ENCODE measurements at places on chromosomes 7 and 10. TPM values are rescaled to one million over a fixed set of nuclear protein-coding genes. Genes with fewer than 3 reads are reported as not detected.
A peak's percentile ranks its signal among the peaks of the same experiment; 100 is the strongest.

PNLIPRP3 gene
- total RNA-seq, result 0.11 TPM

GIMAP7 gene
- total RNA-seq, result 12.4 TPM

GIMAP6 gene
- 67.3 TPM for total RNA-seq

ZPBP gene
- total RNA-seq, result 0.71 TPM

DYNC1I1 gene
- total RNA-seq, result 12.8 TPM

TMEM140 gene
- total RNA-seq, result 33.1 TPM

SKIDA1 gene
- 3.1 TPM for total RNA-seq

TEX47 gene
- 0.40 TPM for total RNA-seq

SFTPA2 gene
- 0.29 TPM for total RNA-seq

STN1 gene
- 37.1 TPM for total RNA-seq

DNA sequence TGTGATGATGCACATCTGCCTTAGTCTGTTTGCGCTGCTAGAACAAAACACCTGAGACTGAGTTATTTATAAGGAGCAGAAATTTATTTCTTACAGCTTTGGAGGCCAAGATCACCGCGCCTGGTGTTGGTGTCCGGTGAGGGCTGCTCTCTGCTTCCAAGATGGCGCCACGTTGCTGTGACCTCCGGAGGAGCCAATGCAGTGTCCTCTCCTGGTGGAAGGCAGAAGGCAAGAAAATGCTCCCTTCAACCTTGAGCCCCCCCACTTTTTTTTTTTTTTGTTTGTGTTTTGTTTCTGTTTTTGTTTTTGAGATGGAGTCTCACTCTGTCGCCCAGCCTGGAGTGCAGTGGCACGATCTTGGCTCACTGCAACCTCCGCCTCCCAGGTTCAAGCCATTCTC lies 16.0 kb upstream of the ACTR3B start:
- no peaks in the 10 kb centered on the region for H3K36me3 ChIP-seq
- no peaks in the 10 kb centered on the region for H3K27me3 ChIP-seq
- H3K27ac ChIP-seq, result no peak overlapping the region

- H3K27me3 ChIP-seq, result no peaks in the 10 kb centered on the region
- DNase-seq, result no peak
- no peak overlapping the region for H3K27ac ChIP-seq
- H3K4me1 ChIP-seq, result no peaks in the 10 kb centered on the region
- H3K36me3 ChIP-seq, result no peaks in the 10 kb centered on the region
- H3K4me3 ChIP-seq, result no peak overlapping the region
Observed at GRCh38 chr7:122588621-122589020, 110.3 kb downstream of the RNF133 start.

GRCh38 chr7:514651-515598 lies 4.7 kb downstream of the PDGFA start:
- H3K27me3 ChIP-seq, result no peaks in the 10 kb centered on the region
- H3K4me3 ChIP-seq, result no peak overlapping the region
- peaks cover 26% of the 10 kb centered on the region for H3K4me1 ChIP-seq

GRCh38 chr10:119371704-119372663 lies 164.6 kb downstream of the GRK5 start:
- H3K27ac ChIP-seq, result peak overlapping the region; percentile 73
- H3K4me1 ChIP-seq, result peaks cover 78% of the 10 kb centered on the region
- no peak for DNase-seq
- H3K36me3 ChIP-seq, result no peaks in the 10 kb centered on the region

- no peak overlapping the region for H3K4me3 ChIP-seq
- H3K4me1 ChIP-seq, result no peaks in the 10 kb centered on the region
- H3K27ac ChIP-seq, result no peak overlapping the region
- no peaks in the 10 kb centered on the region for H3K27me3 ChIP-seq
Observed at GRCh38 chr10:27399871-27400270, 104.2 kb upstream of the RAB18 start.

DNA sequence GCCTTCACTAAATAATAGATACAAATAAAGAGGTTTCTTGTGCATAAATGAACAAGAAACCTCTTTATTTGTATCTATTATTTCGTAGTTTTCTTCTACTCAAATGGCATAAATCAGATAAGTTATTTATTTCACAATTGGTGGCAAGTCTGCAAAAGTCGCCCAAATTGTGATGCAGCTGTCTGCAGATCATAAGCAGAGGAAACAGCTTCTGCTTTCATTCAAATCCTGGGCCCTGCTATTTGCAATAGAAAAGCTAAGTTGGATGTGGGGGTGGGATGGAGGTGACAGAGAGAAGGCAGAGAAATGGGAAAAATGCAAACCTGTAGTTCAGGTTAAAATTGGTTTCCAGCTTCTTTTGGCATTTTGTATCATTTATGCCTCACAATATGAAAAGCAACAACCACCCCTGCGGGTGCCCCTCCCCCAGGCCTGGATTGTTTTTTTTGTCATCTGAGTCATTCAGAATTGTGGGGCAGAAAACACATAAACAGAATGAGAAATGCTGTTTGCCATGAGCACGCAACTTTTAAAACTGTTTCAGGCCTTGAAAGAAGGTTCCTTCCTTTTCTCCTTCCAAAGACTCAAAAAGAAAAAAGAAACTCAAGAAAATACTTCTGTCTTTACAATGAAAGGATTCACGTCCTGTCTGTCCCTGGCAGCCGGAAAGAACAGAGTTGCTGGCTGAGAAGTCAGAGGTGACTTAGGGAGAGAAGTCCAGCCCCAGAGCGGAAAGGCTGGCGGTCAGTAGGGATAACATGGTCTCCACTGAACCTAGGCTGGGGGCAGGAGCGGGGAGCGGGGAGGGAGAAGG lies 132.9 kb downstream of the BAMBI start:
- H3K27ac ChIP-seq, result no peak overlapping the region
- H3K4me1 ChIP-seq, result no peaks in the 10 kb centered on the region
- H3K27me3 ChIP-seq, result no peaks in the 10 kb centered on the region
- no peak overlapping the region for H3K4me3 ChIP-seq
- DNase-seq, result no peak

DNA sequence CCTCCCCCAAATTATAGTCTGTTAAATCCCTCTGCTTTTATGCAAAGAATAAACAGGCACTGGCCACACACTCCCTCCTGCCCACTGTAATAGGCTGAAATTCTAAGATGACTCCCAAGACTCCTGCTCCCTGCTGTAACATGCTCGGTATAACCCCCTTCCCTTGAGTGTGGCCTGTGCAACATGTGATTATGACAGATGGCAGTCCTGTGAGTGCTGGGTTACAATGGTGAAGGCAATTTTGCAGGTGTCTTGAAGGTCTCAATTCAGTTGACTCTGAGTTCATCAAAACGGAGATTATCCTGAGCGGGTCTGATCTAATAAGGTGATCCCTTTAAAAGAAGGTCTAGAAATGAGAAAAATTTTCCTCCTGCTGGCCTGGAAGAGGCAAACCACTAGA lies 55.9 kb downstream of the CREB3L2 start:
- peaks cover 55% of the 10 kb centered on the region for H3K4me1 ChIP-seq
- no peak for DNase-seq
- no peak overlapping the region for H3K4me3 ChIP-seq
- H3K36me3 ChIP-seq, result no peaks in the 10 kb centered on the region
- H3K27ac ChIP-seq, result peak overlapping the region; percentile 60

DNA sequence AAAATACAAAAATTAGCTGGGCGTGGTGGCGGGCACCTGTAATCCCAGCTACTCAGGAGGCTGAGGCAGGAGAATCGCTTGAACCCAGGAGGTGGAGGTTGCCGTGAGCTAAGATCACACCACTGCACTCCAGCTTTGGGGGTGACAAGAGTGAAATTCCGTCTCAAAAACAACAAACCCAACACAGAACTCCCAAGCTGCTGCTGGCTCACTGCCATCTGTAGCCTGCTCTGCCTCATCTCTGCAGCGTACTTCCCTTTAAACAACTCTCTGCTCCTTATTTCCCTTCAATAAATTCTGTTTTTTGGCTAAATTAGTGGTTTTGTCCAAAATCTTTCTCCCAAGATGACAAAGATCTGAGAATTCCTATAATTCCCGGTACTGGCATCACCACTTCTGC lies 189.2 kb upstream of the GALNT17 start:
- H3K36me3 ChIP-seq, result no peaks in the 10 kb centered on the region
- H3K27ac ChIP-seq, result no peak overlapping the region
- H3K4me1 ChIP-seq, result no peaks in the 10 kb centered on the region
- DNase-seq, result no peak

DNA sequence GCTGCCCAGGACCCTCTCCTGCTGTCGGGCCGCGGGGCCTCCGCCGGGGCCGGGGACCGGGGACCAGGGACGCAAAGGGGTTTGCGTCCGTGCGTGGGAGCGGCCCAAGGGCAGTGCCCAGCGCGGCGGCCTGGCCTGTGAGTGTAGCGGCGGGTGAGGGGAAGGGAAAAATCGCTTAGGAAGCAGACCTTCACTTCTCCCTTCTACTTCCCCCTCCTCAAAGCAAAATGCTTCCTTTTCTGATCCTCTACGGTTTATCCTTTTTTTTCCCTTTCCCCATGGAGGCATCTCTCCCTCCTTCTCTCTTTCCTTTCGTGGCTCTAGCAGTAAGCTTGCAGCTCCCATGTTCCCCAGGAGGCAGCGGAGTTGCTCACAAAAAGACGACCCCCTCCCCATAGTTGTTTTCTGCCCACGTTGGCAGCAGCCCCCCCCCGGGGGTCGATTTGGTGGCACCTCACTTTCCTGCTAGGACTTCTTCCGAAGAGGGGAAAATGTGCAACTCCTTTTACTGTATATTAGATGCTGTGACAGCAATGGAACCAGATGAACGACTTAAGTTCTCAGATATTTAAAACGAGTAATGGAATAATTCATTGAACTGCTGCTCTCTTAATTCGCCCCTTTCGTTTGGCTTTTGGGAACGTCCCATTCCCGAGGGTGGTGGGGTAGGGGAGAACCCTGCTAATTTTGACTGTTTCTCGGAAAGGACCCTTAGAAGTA lies 724 bp downstream of the CAPZA2 start:
- peak; percentile 23 for DNase-seq
- H3K4me3 ChIP-seq, result peak overlapping the region; percentile 87
- H3K27me3 ChIP-seq, result no peaks in the 10 kb centered on the region

GRCh38 chr7:142787034-142787768 lies 16.4 kb downstream of the PRSS2 start:
- H3K4me1 ChIP-seq, result peaks cover 4% of the 10 kb centered on the region
- no peak overlapping the region for H3K27ac ChIP-seq
- no peak overlapping the region for H3K4me3 ChIP-seq
- H3K27me3 ChIP-seq, result no peaks in the 10 kb centered on the region
- DNase-seq, result no peak

DNA sequence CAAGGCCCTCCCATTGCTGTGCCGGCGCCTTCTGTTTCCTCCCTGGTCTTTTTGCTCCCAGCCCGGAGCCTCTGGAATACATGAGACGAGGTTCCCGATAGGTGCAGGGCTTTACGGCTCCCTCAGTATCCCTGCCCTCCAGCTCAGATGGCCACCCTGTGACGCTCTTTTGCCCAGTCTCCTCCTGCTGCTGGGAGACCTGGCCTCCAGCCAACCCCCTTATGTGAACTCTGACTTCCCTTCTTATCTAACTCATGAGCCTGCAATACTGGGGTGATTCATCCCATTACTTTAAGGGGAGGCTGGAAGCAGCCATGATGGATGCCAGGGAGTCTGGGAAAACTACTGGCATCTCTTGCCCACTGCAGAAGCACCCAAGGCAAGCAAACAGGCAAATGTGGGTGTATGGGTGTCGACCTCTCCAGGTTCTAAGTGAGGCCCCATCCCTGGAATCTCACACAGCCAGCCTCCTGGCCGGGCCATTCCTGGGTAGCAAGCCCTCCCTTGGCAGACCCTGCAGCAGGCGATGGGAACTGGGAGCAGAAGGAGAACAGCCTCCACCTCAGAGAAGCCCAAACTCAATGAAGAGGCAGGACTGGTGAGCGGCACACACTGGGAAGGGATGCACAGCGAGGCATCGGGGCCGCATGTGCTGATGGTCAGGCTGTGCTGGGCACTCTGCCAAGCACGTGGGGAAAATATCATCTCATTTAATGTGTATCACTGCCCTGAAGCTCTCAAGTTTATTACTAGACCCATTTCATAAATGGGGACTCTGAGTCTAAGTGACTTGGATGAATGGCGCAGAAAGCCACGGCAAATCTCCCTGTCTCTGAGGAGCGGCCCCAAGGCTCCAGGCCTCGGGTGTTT lies 97.5 kb downstream of the FAM53B start:
- no peak overlapping the region for H3K4me3 ChIP-seq
- no peaks in the 10 kb centered on the region for H3K27me3 ChIP-seq
- peak; percentile 62 for DNase-seq
- H3K27ac ChIP-seq, result peak overlapping the region; percentile 33
- peaks cover 95% of the 10 kb centered on the region for H3K4me1 ChIP-seq
- H3K36me3 ChIP-seq, result no peaks in the 10 kb centered on the region

DNA sequence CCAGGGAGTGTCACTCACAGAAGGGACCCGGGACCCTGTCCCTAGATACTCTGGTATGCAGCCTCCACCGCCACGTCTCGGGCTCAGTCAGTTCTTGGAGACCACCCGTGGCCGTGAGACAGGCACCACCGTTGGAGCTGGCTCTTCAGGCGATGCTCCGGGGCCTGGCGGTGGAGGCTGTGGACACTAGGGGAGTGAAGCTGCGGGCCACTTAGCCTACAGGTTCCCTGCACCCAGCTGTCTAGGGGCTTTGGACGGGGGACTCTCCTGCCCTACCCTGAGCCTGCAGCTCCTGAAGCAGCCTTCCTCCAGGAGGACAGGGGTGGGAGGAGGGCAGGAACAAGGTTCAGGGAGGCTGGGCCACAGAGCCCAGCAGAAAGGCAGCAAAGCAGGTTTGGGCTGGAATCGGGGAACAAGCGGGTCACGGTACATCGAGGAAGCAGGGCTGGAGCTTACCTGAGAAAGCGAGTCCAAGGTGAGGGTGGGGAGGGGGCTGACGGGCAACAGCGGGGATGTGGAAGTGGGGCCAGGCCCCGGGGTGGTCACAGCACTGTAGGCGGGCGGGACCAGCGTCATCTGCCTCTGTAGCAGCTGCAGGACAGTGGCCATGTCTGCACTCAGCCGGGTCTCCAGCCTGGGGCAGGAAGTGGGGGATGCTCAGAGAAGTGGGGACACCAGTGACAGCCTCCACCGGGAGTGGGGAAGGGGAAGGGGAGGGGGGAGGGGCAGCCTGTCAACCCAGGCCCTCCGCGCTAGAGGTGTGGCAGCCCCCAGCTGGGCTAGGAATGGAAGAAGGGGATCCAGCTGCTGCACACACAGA lies 31.5 kb downstream of the KCNH2 start:
- no peak for DNase-seq
- H3K4me3 ChIP-seq, result no peak overlapping the region
- H3K4me1 ChIP-seq, result no peaks in the 10 kb centered on the region
- H3K36me3 ChIP-seq, result no peaks in the 10 kb centered on the region

GRCh38 chr7:5477723-5478531 lies 54.3 kb upstream of the TNRC18 start:
- H3K27ac ChIP-seq, result peak overlapping the region; percentile 73
- no peaks in the 10 kb centered on the region for H3K27me3 ChIP-seq

DNA sequence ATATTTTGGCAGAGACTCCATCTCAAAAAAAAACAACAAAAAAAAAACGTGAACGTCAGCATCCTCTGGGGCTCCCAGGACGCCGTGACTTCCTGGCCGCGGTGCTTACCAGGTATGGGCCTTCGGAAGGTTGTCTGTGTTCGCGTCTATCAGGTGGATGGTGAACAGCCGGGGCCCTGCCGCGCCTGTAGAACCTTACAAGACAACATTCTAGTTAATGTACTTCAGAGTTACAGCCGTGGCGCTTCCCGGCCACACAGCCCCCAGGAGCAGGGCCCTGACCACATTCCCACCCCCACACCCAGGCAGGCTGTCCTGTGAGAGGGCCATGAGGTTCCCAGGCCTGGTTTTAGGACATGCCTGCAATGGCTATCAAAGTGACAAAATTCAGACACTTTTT lies 111.0 kb downstream of the SMURF1 start:
- no peak for DNase-seq
- no peak overlapping the region for H3K27ac ChIP-seq
- H3K4me1 ChIP-seq, result no peaks in the 10 kb centered on the region
- no peaks in the 10 kb centered on the region for H3K27me3 ChIP-seq

- H3K27me3 ChIP-seq, result no peaks in the 10 kb centered on the region
- no peaks in the 10 kb centered on the region for H3K36me3 ChIP-seq
- H3K27ac ChIP-seq, result no peak overlapping the region
- peaks cover 31% of the 10 kb centered on the region for H3K4me1 ChIP-seq
Observed at GRCh38 chr7:149879271-149879743, 5.5 kb downstream of the ATP6V0E2 start.
